CD4-positive, alpha-beta T cell treated with Interleukin-1 beta for 1 hour (primary cell): ENCODE measurements at places on chromosomes 6 and 20.
A peak's percentile ranks its signal among the peaks of the same experiment; 100 is the strongest.

DNA sequence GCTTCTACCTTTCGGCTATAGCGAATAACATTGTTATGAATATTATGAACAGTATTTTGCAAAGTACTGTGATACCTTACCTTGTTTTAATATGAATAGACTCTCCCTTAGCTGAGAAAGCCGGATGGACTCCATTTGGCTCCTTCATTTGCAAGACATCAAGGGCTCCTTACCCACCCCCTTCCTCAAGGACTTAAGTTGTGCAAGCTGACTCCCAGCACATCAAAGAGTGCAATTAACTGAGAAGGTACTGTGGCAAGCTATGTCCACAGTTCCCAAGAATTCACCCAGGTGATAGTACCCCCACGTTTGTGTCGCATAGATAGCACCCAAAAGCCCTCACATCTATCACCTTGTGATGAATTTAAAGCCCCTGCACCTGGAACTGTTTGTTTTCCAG, 11.2 kb downstream of the CST5 start:
- DNase-seq, result no peak

DNA sequence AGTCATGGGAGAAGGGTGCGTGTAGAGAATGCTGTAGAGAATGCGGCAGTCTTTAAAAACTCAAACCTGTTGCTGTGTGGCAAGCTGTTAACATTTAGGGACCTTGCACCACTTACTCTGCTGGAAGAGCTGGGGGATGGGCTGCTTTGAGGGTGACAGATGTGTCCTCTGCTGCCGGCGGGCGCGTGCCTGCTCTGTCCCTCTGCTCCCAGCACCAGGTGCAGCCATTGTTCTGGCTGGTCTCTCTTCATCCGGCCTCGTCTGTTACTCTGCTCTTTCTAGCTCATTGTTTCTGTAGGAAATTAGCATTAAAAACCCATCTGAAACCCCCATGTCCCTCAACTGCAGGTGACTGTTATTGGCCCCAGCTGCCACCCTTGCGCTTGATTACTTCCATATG, 78.5 kb downstream of the CBFA2T2 start:
- no peak for DNase-seq

DNA sequence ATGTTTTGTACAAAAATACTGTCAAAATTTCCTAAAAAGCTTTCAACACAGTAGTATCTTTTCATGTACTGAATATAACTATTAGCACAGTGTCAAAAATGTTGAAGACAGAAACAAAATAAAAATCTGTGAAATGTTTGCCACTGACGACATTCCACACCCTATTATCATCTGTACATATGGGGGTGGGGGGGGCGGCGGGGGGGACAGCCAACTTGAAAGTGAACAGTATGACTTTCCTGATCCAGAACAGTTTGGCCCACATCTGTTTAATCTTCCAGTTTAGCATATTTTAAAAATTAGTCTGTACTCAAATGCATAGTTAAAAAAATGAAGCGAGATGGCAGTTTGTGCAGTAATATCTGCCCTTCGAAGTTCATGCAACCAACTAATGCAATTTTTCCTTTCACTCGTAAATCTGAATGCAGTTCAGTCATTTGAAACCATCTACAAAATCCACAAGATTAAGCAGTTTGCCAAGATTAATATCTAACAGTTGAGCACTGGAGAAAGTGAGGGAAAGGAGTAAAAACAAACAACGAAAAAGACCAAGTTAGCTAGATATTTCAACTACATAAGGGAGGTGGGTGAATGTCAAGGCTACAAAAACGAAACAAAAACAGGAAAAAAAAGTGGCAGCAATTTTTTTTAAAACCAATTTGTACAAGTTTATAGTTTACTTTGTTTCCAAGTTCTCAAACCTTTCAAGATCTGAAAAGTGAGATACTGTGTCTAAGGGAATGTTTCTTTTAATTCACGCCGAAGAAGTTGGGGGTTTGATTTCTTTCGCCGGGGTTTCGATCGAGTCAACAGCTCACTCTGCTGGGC, 1.9 kb downstream of the CITED2 start:
- DNase-seq, result peak; percentile 7

DNA sequence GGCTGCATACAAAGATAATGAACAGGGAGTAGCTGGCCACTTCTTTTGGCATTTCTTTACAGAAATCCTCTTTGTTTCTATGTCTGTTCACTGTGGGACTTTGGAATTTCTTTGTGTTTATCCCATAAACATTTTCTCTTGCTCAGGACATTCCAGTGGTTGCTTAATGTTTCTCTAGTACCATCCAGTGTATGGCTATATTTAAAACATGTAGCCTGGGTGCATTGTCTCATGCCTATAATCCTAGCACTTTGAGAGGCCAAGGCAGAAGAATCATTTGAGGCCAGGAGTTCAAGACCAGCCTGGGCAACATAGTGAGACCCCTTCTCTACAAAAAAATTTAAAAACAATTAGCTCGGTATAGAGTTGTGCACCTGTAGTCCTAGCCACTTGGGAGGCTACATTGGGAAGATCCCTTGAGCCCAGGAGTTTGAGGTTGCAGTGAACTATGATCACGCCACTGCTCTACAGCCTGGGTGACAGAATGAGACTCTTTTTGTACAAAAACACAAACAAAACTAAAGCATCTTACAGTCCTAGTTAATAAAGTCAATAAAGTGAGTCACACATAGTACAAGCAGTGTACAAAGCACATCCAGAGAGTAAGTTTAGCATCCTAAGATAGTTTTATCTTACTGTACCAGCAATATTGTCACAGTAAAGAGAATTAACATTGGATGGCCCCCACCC, 63.3 kb downstream of the ZFAND3 start:
- DNase-seq, result no peak

DNA sequence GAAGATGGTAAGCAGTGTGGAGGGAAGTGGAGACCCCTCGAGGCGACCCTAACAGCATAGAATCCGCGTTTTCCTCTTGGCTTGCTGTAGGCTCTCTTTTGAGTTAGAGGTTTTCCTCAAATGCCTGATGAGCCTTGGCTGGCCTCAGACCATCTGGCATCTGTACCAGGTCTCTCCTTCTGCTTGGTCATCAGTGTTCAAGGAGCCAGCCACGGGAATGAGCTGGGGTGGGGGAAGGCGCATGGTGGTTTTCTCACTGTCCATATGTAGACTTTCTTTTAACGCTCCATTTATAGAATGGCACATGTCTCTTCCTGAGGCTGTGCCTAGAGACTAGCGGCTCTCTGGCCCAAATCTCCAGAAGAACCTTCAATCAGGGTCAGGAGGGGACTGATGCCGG, 8.1 kb upstream of the GUCA1A start:
- DNase-seq, result no peak

- DNase-seq, result no peak
Measured at GRCh38 chr6:34992376-34992775, 103.3 kb downstream of the ANKS1A start.

DNA sequence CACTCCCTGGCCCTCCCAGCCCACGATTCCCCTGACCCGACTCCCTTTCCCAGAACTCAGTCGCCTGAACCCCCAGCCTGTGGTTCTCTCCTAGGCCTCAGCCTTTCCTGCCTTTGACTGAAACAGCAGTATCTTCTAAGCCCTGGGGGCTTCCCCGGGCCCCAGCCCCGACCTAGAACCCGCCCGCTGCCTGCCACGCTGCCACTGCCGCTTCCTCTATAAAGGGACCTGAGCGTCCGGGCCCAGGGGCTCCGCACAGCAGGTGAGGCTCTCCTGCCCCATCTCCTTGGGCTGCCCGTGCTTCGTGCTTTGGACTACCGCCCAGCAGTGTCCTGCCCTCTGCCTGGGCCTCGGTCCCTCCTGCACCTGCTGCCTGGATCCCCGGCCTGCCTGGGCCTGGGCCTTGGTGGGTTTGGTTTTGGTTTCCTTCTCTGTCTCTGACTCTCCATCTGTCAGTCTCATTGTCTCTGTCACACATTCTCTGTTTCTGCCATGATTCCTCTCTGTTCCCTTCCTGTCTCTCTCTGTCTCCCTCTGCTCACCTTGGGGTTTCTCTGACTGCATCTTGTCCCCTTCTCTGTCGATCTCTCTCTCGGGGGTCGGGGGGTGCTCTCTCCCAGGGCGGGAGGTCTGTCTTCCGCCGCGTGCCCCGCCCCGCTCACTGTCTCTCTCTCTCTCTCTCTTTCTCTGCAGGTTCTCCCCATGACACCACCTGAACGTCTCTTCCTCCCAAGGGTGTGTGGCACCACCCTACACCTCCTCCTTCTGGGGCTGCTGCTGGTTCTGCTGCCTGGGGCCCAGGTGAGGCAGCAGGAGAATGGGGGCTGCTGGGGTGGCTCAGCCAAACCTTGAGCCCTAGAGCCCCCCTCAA, at the start of gene LTA:
TSS of gene LTA (plus strand) at position 249 of the 871 bp plus-strand sequence. CDS start at position 703, 454 bp downstream.
- DNase-seq, result peak; percentile 81

DNA sequence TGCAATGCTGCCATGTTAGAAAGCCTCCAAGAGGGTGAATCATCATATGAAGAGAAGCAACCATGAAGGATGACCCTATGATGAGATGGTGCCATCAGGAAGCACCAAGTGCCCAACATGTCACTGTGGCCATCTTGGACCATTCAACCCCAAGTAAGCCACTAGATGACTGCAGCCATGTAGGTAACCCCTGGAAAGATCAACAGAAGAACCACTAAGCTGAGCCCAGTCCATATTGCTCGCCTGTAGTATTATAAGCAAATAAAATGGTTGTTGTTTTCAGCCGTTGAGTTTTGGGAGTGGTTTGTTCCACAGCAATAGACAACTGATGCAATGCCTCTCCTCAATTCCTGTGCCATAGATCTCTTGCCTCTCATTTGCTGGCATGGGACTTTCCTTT, 140.9 kb downstream of the SCML4 start:
- no peak for DNase-seq

GRCh38 chr20:25341716-25342680, 48.6 kb downstream of the ABHD12 start:
- no peak for DNase-seq

DNA sequence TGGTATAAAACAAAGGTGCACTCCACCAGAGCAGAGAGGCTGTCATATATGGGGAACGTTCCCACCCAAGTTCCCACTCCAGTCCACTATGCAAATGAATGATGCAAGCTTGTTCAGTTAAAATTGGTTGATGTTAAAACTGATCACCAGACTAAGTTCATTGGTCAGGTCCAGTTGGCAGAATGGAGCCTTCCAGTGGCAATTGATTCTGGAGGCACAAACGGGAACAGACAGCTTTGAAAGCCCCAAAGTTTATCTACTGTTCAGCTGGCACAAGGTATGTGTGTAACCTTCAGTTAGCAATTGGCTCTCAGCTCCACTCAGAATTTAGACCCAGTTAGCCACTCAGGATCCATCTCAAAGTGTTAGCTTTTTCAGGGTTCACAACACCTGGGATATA, 119.4 kb upstream of the CEP85L start:
- no peak for DNase-seq

- no peak for DNase-seq
Measured at GRCh38 chr6:45002390-45003105, 325.6 kb upstream of the RUNX2 start.

DNA sequence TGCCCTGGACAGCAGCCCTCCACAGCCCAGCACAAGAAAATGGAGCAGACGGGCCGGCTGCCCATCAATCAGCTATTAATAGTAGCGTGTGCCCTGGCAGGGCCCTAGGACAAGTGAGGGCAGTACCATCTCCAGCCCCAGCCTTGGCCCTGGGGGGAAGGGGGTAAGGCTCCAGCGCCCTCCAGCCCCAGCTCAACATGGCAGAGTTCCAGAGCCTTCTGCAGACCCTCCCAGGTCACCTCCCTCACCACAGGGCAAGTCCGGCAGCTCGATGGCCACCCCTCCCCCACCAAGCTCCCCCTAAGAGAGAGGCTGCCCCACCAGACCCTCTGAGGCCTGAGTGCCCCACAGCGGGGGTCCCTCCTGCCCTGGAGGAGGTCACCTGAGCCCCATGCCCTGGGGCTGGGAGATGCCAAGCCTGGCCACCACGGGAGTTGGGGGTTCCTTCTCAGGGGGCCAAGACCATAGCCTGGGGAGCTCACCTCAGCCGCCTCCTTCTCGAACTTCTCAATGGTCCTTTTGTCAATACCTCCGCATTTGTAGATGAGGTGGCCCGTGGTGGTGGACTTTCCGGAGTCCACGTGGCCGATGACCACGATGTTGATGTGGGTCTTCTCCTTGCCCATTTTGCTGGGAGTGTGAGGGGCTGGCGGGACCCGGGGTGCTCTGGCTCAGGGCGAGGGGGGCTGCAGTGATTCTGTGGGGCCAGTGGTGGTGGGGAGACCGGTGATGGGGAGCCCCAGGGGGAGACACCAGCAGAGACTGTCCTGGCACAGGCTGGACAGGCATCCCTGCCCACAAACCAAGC, 1.5 kb downstream of the EEF1A2 start:
- no peak for DNase-seq

GRCh38 chr6:121522265-121522664, 86.8 kb downstream of the GJA1 start:
- no peak for DNase-seq

DNA sequence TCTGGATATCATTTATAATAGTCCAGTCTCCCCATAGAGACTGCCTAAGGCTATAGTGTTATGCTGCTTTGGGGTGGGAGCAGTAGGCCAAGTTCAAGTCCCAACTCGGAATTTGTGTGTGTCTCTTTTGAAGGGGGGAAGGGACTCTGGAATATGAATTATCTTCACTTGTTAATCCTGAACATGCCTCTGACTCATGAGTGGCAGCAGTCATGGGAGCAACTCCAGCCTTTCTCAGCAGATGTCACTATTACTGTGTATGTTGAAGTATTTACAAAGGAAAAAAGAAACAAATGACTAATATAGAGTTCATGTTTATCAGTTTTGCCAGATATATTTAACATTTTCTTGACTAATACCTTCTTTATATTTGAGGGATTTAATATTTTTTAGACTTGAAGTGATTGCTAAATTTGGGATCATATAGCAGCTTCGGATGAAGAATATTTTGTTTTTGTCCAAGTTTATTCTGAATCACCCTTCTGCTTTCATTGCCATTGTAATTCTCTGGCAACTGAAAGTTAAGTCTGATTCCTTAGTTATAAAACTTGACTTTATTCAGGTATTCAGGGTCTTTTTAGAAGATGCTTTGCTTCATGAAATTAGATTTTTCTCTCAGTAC, 23.4 kb downstream of the FAM217A start:
- no peak for DNase-seq

- no peak for DNase-seq
Measured at GRCh38 chr20:55354720-55355119, 650.6 kb downstream of the CBLN4 start.

DNA sequence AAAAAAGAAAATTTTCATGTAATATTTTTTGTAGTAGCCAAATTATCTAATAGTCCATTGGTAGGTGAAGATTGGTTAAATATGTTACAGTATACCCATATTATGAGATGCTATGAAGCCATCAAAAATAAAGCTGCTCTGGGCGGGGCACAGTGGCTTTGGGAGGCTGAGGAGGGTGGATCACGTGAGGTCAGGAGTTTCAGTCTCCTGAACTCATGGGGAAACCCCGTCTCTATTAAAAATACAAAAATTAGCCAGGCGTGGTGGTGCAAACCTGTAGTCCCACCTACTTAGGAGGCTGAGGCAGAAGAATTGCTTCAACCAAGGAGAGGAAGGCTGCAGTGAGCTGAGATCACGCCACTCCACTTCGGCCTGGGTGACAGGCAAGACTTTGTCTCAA, 360.5 kb downstream of the KIF16B start:
- DNase-seq, result no peak

DNA sequence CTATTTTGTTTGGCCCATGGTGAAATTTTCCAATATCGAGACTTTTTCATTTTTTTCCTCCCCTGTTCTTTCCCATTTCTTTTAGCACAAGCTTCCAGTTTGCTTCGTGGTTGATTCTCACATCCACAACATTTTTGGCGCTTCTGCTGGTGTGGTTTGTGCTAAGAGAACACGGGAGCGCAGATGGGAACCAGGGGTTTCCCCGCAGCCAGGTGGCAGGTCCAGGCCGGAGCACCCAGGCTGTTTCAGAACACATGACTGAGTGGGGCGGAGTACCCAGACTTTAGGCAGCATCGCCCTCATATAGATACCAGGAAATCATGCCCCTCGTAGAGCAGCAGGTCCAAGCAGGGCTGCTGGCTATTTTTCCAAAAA, 58.0 kb downstream of the SYTL3 start:
- no peak for DNase-seq
